Stimulated activated CD4-positive, alpha-beta T cell treated with anti-CD3 and anti-CD28 coated beads, Interleukin-1b, Interleukin-23, amount 100 ng/mL, for 4 hours (primary cell): ENCODE measurements at places on chromosomes 7 and 10.

- DNase-seq, result no peak
Observed at GRCh38 chr7:100198266-100198665, 20.5 kb downstream of the STAG3 start.

DNA sequence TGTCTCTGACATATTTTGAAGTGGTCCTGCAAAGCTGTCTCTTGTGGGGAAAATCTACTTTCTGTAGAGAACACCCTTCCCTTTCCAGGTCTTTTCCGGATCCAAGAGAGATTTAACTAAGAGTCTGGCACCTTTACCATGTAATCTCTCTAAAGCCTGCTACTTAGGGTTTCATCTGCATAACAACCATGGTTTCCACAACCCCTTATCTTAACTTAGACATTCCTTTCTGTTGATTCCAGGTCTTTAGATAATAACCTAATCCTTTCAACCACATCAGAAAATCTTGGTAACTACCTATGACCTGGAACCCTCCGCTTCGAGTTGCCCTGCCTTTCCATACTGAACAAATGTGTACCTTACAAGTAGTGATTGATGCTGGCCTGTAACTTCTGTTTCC is 243.6 kb upstream of the PTER start:
- DNase-seq, result no peak

- no peak for DNase-seq
Observed at GRCh38 chr10:50882540-50882983, 2.9 kb downstream of the A1CF start.

- no peak for DNase-seq
Observed at GRCh38 chr10:132266594-132267161, 41.1 kb downstream of the STK32C start.

GRCh38 chr10:47065903-47066302 is 154.7 kb downstream of the PTPN20 start:
- DNase-seq, result no peak

DNA sequence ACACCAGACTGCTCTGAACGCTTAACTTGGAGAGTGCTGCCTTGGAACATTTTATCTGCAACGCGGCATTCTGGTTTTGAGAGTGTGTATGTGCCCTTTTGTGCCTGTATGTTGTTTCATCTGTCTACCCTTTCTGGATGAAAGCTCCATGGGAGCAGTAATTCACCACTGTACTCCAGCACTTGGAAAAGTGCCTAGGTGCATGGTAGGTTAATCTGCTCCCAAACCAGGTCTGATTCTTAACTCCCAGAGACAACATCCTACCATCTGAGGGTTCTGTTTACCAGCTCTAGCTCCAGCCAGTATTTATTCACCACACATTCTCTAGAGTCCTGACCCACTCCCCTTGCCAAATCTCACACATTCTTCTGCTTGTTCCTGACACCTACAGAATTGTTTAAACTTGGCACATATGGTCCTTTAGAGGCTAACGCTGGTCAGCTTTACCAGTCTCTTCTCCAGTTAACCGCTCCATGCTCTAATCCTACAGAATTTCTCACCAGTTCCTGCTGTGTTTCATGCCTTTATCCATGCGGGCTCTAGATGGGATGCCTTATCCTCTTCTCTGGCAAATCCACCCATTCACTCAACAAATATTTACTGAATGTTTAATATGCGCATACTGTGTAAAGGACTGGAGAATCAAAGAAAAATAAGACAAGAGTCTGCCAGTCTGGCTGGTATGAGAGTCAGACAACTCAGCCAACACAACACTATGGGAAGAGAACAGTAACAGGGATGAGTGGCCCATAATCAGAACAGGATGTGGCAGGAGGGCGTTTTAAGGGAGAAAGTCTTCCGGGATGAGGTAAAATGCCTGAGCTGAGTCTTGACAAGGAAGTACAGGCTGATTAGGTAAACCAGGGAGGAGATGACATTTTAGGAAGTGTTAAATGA is 46.3 kb downstream of the MTPN start:
- no peak for DNase-seq

GRCh38 chr7:151091431-151091830 is 5.2 kb downstream of the AGAP3 start:
- no peak for DNase-seq

DNA sequence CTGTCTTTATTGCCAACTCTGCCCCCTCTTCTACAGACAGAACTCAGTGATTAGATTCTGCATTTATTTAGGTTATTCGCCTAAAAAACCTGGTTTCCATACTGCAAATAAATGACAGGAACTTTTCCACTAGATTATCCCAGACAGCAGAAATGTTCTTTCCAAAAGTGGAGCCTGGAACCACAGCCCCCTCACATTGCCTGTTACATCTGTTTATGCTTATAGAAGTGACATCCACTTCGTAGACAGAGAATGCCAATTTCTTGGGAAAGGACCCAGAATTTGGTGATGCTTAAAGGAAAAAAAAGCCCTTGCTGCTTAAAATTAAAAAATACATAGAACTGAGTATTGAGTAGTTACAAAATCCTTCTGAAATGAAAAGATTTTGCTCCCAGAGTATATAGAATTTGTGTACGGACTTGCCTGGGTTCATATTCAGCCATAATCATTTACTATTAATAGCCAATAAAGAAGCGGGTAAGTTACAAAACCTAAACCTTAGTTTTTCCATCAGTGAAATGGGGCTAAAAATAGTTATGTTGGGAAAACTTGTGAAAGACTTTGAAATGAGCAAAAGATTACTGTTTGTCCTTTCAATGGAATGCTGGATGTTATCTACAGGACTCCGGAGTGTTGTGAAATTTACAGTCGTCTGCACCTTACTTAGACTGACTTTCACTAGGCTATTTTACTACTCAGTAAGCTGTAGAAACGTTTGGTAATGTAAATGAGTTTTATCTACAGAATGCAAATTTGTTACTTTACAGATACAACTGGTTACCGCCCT is 1.1 kb upstream of the PPP1R9A start:
- no peak for DNase-seq

GRCh38 chr7:110977127-110977737 is 113.7 kb upstream of the LRRN3 start:
- no peak for DNase-seq

DNA sequence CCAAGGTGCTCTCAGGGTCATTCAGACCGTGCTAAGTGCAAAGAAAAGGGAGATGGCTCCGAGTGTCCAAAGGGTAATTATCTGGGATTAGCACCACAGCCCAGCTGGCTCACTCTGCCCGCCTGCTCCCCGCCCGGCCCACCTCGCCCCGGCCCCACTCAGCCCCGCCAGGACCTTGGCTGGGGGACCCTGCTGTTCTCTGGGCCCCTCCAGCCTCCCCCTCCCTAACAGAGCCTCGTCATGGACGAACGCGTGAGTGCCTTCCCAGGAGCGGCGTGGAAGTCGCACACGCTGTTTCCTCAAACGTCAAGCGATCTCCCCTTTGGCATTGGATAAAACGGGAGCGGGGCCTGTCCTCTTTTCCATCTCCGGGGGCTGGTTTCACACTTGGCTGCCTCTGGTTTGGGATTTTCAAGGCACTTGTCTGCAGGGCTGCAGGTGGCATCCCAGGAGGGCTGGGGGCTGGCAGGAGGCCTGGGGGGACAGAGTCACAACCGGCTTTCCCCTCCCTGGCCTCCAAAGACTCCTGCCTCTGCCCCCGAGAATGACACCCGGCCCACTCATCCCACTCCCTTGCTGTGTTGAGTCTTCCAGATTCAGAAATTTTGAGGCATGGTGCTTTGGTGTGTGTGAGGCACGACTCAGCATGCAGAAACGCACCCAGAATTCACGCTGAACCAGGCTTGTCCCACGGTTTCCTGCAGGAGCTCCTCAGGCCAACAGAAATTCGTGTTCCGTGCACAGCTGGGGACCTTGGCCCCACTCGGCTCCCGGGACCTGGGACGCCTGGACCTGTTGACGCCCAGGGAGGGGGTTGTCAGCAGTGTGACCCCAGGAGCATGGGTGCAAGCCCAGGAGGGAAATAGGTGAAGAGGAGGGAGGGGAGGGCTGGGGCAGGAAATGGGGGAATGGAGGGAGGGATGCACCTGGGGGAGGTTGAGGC is 110.0 kb downstream of the PDGFA start:
- DNase-seq, result no peak

DNA sequence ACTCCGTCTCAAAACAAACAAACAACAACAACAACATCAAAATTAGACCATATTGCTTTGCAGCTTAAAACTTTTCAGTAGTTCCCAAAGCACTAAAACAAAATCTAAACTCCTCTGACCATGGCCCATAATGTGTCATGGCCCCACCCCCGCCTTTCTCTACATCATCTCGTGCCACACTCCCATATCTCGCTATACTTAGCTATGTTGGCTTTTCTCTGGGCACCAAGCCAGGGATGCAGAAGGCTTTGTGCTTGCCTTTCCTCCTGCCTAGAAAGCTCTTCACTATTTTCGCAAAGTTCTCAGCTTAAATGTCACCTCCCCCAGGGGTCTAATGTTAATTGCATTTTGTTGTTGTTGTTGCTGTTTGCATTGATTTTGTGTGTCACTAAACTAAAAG is 15.1 kb upstream of the SLC16A12 start:
- DNase-seq, result no peak

DNA sequence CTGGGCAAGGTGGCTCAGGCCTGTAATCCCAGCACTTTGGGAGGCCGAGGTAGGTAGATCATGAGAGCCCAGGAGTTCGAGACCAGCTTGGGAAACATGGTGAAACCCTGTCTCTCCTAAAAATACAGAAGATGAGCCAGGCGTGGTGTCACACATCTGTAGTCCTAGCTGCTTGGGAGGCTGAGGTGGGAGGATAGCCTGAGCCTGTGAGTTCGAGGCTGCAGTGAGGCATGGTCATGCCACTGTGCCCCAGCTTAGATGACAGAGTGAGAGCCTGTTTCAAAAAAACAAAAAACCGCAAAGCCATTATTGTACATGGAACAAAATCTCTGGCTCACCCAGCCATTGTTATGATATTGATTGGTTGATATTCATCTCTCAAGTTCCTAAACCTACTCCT is 53.7 kb downstream of the KMT2E start:
- DNase-seq, result no peak
